ENCODE measurements at places on chromosomes 1 and 21. TPM values are rescaled to one million over a fixed set of nuclear protein-coding genes. Genes with fewer than 3 reads are reported as not detected.

DNA sequence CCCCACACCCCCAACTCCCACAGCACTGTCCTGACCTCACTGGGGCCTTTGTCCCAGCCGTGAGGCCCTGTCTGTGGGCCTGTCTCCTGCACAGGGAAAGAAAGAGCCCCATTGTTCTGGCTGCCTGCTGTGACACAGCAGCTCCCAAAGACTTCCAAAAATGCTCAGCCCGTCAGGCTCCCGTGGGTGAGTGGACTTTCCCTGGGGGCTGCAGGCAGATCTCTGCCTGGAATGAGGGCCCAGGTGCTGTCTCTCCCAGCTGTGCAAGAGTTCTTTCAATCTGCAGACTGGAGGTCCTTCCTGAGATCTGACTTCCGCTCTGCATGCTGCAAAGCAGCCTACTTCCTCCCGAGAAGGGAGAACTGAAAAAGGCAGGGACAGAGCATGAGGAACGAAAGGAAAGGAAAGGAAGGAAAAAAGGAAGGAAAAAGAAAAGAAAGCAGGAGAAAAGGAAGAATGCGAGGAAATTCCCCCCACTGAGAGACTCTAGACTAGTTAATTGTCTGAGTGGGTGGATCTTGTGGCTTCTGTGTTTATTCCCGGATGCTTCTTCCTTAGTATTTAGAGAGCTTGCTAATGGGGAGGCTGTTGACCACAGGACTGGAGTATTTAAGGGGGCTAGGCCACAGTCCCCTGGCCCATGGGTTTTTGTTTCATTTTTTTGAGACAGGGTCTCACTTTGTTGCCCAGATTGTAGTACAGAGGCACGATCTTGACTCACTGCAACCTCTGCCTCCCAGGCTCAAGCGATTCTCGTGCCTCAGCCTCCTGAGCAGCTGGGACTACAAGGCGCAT lies 15.0 kb downstream of the NES start:
- H3K36me3 ChIP-seq = no peaks in the 10 kb centered on the region
- DNase-seq = no peak
- peaks cover 78% of the 10 kb centered on the region for H3K4me1 ChIP-seq
- H3K4me3 ChIP-seq = peak overlapping the region; percentile 11

- DNase-seq = no peak
- H3K4me3 ChIP-seq = no peak overlapping the region
- H3K4me1 ChIP-seq = no peaks in the 10 kb centered on the region
Measured at GRCh38 chr1:82015444-82015843, 214.7 kb downstream of the ADGRL2 start.

- H3K27me3 ChIP-seq = no peaks in the 10 kb centered on the region
- no peaks in the 10 kb centered on the region for H3K36me3 ChIP-seq
- DNase-seq = no peak
- 0 out of 2 replicates have a peak overlapping the region, but pooled peaks have one; percentile 78 for H3K27ac ChIP-seq
Measured at GRCh38 chr21:29300807-29301138, 2.1 kb downstream of the BACH1 start.

GRCh38 chr1:19772053-19772452 lies 27.7 kb downstream of the TMCO4 start:
- no peaks in the 10 kb centered on the region for H3K36me3 ChIP-seq
- no peak overlapping the region for H3K4me3 ChIP-seq
- DNase-seq = no peak

KRTAP12-2 gene
- not detected for total RNA-seq

DNA sequence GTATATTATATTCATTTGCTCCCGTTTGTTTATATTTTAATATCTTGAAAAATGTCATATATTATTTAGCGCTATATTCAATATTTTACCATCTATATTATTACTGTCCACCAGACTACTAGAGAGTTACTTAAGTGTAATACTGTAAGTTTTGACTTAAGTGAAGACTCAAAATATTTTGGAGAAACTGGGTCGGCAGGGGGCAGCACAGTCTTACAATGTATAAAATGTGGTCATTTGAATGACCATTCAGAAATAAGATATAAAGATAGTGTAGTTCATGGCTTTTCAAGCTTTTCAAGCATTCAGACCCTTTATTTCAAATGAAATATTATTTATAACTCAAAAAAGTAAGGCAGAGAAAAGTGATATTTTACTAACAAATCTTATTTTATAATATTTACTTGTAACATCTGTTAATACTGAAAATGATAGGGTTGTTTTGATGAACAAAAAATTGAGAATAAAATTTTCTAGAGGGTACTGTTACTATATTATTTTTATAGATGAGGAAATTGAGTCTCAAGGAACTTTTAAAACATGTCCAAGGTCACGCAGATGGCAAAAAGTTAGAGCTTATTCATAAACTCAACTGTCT lies 89.0 kb upstream of the SERTAD4 start:
- H3K4me1 ChIP-seq = no peaks in the 10 kb centered on the region
- no peak for DNase-seq
- H3K27ac ChIP-seq = no peak overlapping the region
- H3K4me3 ChIP-seq = no peak overlapping the region
- H3K36me3 ChIP-seq = no peaks in the 10 kb centered on the region
- H3K27me3 ChIP-seq = no peaks in the 10 kb centered on the region

TCEA3 gene
- total RNA-seq = 8.3 TPM

SPATA46 gene
- total RNA-seq = not detected

GRCh38 chr21:17585875-17586450 lies 26.7 kb downstream of the BTG3 start:
- no peaks in the 10 kb centered on the region for H3K4me1 ChIP-seq
- no peaks in the 10 kb centered on the region for H3K36me3 ChIP-seq
- H3K27ac ChIP-seq = no peak overlapping the region
- DNase-seq = peak; percentile 15

HSD11B1 gene
- not detected for total RNA-seq

DNA sequence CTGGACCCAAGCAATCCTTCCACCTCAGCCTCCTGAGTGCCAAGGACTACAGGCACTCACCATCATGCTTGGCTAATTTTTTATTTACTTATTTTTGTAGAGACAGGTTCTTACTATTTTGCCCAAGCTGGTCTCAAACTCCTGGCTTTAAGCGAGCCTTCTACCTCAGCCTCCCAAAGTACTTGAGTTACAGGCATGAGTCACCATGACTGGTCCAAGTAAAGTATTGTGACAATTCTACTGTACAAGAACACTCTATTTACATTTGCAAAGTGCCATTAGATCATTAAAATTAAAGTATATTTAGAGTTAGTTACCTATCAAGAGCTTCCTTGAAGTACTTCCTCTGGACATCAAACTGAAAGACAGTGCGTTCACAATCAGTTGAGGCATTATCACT lies 44.8 kb downstream of the NRDC start:
- H3K27me3 ChIP-seq = no peaks in the 10 kb centered on the region
- DNase-seq = no peak
- H3K4me1 ChIP-seq = no peaks in the 10 kb centered on the region
- H3K4me3 ChIP-seq = no peak overlapping the region

DNA sequence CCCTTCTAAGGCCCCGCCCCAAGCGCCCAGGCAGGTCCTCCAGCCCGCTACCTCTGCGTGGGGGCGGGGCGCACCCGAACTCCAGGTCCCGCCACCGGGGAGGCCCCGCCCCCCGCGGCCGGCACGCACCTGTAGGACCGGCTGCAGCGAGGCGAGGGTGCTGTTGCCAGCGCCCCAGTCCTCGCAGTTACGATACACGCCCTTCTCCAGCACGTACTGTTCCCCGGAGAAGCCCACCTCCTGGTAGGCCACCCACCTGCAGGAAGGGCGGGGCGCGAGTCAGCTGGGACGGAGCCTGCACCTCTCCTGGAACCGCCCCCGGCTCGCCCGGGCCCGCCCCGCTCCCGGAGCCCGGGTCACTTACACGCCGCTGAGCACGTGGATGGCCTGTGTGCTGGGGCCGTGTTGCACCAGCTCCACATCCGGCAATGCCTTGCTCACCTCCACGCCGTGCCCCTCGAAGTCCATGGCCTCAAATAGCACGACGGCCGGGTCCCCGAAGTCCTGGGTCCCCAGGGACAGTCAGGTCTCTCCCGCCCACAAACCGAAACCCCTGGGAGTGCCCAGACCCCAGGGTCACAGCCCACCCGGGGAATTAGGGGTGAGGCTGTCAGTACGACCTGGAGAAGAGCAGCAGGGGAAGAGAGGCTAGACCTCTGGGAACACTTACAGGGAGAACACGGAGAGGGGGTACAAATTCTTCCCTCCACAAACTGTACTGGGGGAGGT lies 17.3 kb downstream of the CRYBG2 start:
- peak overlapping the region; percentile 55 for H3K4me3 ChIP-seq
- H3K4me1 ChIP-seq = no peaks in the 10 kb centered on the region
- no peaks in the 10 kb centered on the region for H3K27me3 ChIP-seq
- DNase-seq = no peak

OR2T5 gene
- total RNA-seq = not detected

FTCD gene
- 0.21 TPM for total RNA-seq

- no peak overlapping the region for H3K4me3 ChIP-seq
- H3K27me3 ChIP-seq = no peaks in the 10 kb centered on the region
- no peaks in the 10 kb centered on the region for H3K4me1 ChIP-seq
- no peak overlapping the region for H3K27ac ChIP-seq
- DNase-seq = no peak
Measured at GRCh38 chr1:22645931-22646330, 2.5 kb downstream of the C1QC start.

RBP7 gene
- 28.9 TPM for total RNA-seq

C1orf226 gene
- 38.4 TPM for total RNA-seq

ENAH gene
- 133 TPM for total RNA-seq

ITGB3BP gene
- 31.9 TPM for total RNA-seq

ADGRL2 gene
- total RNA-seq = 34.2 TPM

DNA sequence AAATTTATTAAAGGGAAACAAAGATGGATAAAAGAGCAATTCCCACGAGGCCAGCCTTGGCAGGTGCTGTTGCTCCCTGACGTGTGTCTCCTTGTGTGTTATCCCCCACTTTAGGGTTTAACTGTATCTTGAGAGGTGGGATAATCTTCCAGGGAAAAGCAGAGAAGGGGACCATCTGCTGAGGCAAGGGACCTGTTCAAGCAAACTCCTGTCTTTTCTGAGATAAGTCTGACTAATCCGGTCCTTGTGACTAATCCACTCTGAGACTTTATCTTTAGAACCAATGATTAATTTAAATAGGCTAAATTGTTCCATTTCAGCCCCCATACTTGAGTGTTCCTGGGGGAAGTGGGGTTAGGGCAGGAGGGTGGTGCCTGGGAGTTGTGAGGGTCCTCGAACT lies 163.6 kb downstream of the CAMTA1 start:
- no peaks in the 10 kb centered on the region for H3K27me3 ChIP-seq
- no peak overlapping the region for H3K4me3 ChIP-seq
- DNase-seq = no peak
- no peak overlapping the region for H3K27ac ChIP-seq

GRCh38 chr1:223710179-223711133 lies 1.9 kb upstream of the CAPN2 start:
- no peak for DNase-seq
- no peaks in the 10 kb centered on the region for H3K27me3 ChIP-seq
- H3K36me3 ChIP-seq = no peaks in the 10 kb centered on the region
- peak overlapping the region; percentile 94 for H3K27ac ChIP-seq
- H3K4me1 ChIP-seq = peaks cover 74% of the 10 kb centered on the region

BARHL2 gene
- total RNA-seq = not detected

DNA sequence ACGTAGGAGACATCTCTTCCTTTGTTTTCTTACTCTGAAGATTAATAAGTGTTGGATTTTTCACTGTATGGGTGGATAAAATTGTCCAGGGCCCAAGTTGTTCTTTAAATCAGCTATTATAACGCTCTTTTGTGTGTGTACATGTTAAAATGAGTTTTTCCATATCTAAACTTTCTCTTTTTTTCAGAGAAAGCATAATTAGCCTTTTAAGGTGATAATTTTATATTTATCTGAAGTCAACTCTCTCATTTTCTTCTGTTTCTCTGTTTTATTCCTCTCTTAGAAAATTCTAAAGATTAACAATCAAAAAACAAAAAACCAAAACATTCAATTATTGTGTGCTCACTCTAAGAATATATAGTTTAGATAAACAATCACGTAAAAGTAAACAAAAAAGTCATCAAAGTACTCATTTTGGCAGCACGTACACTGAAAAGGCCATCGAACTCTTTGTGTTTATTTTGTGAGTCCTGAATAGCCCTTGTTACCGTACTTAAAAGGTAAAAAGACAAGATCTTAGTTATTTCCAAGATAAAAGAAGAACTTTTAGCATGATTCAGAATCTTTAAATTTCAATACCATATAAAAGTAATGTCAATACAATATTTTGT lies 7.2 kb upstream of the CDC73 start:
- no peaks in the 10 kb centered on the region for H3K27me3 ChIP-seq
- H3K27ac ChIP-seq = peak overlapping the region; percentile 87
- H3K36me3 ChIP-seq = no peaks in the 10 kb centered on the region
- peaks cover 38% of the 10 kb centered on the region for H3K4me1 ChIP-seq
- no peak for DNase-seq
- H3K4me3 ChIP-seq = peak overlapping the region; percentile 30

KRTAP13-2 gene
- total RNA-seq = not detected

DNA sequence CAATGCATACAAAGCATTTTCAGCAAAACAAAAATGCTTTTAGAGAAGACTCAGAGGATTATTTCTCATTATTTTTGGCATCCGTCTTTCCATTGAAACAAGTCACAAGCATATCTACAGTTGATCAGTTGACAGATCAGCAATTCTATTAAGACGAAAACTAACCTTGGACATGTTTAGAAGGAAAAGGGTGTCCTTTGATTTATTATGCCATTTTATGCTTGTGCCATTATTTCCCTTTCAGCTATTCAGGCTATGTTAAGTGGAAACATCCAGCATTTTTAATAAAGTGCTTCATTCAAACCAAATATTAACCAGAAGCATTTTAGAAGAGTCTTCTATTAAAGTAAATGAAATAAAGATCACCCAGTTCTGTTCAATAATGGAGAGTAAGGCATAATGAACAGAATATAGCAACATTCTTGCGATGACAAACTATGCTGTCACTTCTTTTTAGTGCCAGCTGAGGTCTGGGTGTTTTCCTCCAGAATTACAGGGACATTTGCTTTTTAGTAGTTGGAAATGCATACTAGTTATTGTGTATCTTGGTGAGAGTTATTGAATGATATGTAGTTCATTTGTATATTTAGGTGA lies 481.4 kb downstream of the PLA2G4A start:
- DNase-seq = no peak
- H3K4me1 ChIP-seq = peaks cover 3% of the 10 kb centered on the region
- no peaks in the 10 kb centered on the region for H3K36me3 ChIP-seq
- no peak overlapping the region for H3K27ac ChIP-seq

- peaks cover 24% of the 10 kb centered on the region for H3K27me3 ChIP-seq
- H3K27ac ChIP-seq = no peak overlapping the region
- H3K36me3 ChIP-seq = no peaks in the 10 kb centered on the region
- no peak for DNase-seq
Measured at GRCh38 chr1:83694449-83694848, 304.5 kb downstream of the TTLL7 start.

GRCh38 chr1:238485057-238485911 lies 594.6 kb upstream of the ZP4 start:
- no peak for DNase-seq
- H3K27ac ChIP-seq = peak overlapping the region; percentile 79
- no peaks in the 10 kb centered on the region for H3K36me3 ChIP-seq

DNA sequence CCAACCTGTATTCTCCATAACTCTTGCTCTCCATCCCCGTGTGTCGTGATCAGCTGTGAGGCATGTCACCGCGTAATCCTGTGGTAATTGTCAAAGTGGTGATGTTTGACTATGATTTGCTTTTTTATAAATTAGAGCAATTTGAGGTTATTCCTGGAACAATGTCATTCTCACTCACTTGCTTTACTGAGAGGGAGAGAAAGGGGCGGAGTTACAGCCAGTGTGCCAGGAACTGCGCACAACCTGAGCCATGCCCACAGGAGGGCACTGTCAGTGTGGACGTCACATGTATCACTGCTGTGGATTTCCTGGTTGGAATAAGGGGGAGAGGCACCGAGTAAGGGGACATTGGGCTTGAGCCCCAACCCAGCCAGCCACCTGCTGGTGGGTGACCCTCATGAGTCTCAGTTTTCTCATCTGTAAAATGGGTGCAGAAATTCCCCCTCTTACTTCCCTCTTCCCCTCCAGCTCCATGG lies 6.9 kb downstream of the ADGRB2 start:
- H3K36me3 ChIP-seq = no peaks in the 10 kb centered on the region
- no peak overlapping the region for H3K27ac ChIP-seq
- DNase-seq = no peak
- H3K27me3 ChIP-seq = no peaks in the 10 kb centered on the region
- peaks cover 41% of the 10 kb centered on the region for H3K4me1 ChIP-seq

All from Panc1 (cell line).